AG09309 (cell line): ENCODE measurements at places on chromosomes 16 and 17.

DNA sequence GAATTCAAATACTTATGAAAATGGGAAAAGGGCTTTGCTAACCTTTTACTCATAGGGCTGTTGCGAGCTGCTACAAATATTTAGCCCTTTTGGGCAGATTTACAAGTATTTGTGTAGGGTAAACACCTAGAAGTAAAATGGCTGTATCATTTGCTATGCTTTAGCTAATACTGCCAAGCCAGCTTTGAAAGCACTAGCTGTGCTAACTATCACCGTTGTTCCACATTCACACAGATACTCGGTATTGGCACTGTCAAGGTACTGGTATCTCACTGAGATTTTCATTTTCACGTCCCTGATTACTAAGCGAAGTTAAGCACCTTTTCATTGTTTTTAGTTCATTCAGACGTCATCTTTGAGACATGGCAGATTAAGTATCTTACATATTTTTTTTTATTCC is 84.8 kb downstream of the GLG1 start:
- DNase-seq = no peak

- DNase-seq = no peak
Observed at GRCh38 chr16:66801320-66802105, at the start of gene TERB1. TSS of gene TERB1 (minus strand) at chr16:66801584. CDS start at chr16:66796798, 4,786 bp downstream.

DNA sequence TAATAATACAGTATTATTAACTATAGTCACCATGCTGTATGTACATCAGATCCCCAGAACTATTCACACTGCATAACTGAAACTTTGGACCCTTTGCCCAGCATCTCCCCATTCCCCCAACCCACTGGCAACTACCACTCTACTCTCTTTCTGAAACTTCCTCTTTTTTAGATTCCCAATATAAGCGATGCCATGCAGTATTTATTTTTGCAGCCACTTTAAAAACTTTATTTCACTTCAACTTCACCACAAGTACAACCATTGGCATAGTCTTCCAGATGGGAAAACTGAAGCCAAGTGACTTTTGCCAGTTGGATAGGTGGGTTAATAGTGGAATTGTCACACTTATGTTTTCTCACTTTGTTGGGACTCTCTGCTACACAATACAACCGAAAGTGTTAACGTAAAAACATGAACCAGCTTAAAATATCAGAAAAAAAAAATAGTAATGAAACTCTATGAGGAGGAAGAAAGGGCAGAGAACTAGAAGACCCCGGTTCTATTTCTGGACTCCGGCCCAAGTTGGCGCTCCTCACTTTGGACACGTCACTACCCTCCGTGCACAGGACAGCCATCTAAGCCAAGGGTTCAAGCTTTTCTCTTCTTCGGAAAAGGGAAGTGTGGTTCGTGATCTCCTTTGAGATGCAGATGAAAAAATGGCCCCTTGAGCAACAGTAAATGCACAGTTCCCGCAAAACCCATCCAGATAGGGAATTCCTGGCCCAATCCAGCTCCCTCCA is 743 bp downstream of the SHCBP1 start:
- no peak for DNase-seq

DNA sequence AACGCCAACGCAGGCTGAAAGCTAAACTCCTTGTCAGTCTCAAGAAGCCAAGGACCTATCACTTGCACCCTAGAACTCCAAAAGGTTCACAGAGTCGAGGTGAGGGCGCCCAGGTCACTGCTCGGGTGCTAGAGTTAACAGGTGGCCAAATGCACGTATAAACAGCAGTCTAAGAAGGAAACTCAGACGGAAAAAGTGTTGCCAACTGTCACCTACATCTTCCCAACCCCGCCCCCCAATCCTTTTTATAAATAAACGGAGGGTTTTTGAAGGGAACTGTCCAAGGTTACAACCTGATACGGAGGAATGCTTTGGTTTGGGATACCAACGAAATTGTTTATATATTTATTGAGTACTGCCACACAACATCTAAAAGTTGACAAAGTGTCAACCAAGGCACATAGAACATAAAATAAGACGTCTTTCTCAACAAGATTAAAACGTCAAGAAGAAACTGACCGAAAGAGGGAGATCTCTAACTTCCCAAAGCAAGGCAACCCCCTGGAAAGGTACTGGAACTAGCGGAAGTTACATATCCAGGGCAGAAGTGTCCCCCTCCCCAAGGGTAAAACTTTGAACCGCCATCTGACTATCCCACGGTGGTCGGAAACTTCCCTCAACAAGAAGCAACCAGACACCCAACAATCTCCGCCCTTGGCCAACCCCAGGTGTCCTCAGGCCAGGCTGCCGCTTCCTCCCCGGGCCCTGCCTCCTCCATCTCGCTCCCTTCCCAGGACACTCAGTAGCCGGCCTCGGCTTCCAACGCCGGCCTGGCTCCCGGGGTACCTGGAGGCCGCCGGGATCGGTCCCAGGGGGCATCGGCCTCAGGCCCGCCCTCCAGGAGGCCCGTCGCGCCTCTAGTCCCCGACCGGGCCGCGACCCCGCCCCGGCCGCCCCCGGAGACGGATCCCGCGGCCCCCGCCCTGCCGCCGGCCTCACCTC is 982 bp downstream of the SPAG9 start:
- DNase-seq = no peak

DNA sequence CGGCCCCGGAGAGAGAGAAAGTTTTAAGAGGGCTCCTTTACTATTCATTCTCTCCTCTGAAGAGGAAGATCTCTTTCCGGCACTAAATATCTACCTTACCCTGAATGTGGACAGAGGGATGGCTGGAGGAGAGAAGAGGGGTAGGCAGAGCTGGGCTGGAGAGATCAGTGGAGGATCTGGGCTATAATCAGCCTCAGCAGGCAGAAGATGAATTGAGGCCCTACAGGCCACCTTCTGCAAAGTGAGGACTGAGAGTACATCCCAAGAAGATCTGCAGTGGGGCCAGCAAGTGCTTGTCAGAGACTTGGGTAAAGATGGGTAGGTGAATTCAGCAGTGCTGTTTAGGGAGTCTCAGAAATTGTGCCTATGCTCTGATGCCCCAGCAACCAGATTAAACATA is 6.5 kb upstream of the HOXB1 start:
- DNase-seq = no peak

DNA sequence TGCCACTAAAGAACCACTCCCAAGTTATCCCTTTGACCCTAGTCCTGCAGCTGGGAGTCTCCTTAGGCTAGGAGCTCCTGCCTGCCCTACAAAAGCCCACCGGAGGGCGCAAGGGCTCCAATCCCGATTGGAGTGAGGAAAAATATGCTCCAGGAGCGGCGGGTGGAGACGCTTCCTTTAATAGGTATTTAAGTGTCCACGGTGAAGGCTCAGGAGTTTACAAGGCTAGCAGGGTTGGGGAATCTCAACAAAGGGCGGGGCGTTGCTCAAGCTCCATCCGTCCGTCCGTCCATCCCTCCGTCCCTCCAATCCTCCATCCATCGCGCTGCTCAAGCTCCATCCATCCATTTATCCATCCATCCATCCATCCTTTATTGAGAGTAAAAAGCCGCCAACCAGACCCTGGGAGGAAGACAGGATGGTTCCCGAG is 556 bp upstream of the SPNS1 start:
- peak; percentile 7 for DNase-seq

GRCh38 chr17:17502741-17503565 is 6.8 kb upstream of the RASD1 start:
- no peak for DNase-seq

DNA sequence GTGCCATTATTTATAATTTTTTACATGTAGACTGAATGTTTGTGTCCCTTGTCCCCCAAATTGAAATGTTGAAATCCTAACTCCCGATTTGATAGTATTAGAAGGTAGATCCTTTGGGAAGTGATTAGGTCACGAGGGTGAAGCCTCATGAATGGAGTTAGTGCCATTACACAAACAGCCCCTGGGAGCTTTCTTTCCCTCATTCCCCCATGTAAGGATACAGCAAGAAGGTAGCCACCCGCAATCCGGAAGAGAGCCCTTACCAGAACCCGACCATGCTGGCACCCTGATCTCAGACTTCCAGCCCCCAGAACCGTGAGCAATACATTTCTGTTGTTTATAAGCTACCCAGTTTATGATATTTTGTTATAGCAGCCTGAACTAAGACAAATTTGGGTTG is 143.2 kb downstream of the NPIPB5 start:
- no peak for DNase-seq
